ENCODE measurements at places on chromosomes 7 and 10. TPM values are rescaled to one million over a fixed set of nuclear protein-coding genes. Genes with fewer than 3 reads are reported as not detected.

The COL13A1 gene
- 21.3 TPM for total RNA-seq

The ENTPD7 gene
- total RNA-seq: 18.1 TPM

The LIPJ gene
- total RNA-seq: not detected

The DBNL gene
- total RNA-seq: 171 TPM

The CPN1 gene
- not detected for total RNA-seq

The AKR1B15 gene
- total RNA-seq: not detected

The OPN1SW gene
- total RNA-seq: not detected

The ORAI2 gene
- 60.5 TPM for total RNA-seq

The CUBN gene
- 0.35 TPM for total RNA-seq

The CDC14C gene
- total RNA-seq: not detected

The PNLIPRP1 gene
- not detected for total RNA-seq

The ADAM8 gene
- 22.2 TPM for total RNA-seq

The PDZD7 gene
- total RNA-seq: 2.6 TPM

The SMKR1 gene
- total RNA-seq: not detected

All from myometrial cell (primary cell).